ENCODE measurements at places on chromosomes 16 and 17. TPM values are rescaled to one million over a fixed set of nuclear protein-coding genes. Genes with fewer than 3 reads are reported as not detected.

DNA sequence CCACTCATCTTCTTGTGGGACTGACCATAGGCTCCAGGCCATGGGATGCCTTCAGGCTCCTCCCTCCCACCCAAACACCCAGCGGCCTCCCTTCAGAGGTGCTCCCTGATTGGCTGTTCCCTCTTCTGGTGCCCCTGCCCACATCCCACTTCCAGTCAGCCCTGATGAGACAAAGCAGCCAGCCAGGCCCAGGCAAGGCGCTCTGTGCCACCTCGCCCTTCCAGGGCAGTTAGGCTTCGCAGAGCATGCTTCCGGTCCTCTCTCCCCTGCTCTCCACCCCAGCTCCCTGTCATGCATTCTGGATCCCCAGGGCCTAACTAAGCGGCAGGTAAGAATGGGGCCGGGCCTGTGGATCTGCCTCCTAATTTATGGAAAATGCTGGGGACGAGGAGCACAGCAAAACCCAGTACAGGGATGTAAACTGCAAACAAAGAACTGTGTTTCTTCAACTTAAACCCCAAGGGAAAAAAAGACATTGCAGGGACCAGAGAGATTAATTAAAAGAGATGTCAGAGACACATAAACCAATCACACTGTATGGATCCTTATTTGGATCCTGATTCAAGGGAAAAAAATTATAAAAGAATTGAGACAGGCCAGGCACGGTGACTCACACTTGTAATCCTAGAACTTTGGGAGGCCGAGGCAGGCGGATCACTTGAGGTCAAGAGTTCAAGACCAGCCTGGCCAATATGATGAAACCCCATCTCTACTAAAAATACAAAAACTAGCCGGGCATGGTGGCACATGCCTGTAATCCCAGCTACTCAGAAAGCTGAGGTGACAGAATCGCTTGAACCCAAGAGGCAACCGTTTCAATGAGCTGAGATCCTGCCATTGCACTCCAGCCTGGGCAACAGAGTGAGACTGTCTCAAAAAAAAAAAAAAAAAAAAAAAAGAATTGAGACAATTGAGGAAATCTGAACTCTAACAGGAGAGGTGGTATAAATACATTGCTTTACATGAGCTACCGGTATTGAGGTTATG is 26.0 kb downstream of the ZDHHC7 start:
- DNase-seq, result no peak

DNA sequence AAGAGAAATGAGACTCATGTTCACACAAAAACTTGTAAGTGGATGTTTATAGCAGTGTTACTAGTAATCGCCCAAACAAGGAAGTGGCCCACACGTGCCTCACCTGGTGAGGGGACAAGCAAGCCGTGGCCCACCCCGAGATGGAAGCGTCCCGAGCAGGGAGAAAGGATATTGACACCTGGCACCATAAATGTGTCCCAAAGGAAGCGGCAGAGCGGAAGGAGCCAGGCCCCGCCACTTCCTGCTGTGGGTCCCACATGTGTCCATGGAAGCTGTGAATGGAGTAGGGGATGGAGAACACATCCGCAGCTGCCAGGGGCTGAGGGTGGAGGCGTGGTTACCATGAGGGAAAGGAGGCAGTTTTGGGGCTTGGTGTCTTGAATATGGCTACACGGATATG is 18.9 kb downstream of the KCNJ18 start:
- DNase-seq, result no peak

The KRT14 gene
- not detected for total RNA-seq

The HNF1B gene
- 0.13 TPM for total RNA-seq

The PDILT gene
- not detected for total RNA-seq

- peak; percentile 21 for DNase-seq
Observed at GRCh38 chr17:53722407-53722806, 100.3 kb upstream of the KIF2B start.

The ARHGDIG gene
- 1.2 TPM for total RNA-seq

DNA sequence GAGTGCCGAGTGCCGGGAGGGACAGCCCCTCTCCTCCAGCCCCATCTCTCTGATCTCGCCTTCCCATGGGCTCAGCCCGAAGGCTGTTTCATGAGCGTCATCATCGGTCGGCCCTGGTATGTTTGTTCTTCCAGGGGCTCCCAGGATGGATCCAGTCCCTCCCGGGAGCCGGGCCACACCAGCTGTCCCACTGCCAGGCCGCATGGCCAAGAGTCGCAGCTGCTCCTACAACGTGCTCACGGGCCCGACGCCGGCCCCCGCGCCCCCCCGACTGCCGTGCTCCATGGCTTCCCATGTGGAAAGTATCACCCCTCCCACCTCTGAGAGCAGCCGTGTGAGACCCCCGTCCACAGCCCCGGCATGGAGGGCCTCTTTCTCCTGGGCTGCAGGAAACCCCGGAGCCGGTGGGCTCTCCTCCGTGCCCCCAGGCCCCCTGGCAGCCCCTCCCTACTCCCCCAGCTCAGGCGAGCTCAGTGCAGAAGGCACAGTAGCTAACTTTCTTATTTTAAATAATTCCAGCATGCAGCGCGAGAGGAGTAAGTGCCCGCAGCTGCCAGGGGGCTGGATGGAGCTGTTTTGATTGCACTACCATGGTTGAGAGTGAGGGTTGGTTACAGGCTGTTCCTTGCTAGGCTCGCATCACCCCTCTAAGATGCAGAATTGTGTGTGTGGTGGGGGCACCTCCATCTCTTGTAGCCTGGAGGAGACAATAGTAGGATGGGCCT is 26.6 kb upstream of the GSE1 start:
- no peak for DNase-seq

The ERN2 gene
- total RNA-seq, result 2.4 TPM

DNA sequence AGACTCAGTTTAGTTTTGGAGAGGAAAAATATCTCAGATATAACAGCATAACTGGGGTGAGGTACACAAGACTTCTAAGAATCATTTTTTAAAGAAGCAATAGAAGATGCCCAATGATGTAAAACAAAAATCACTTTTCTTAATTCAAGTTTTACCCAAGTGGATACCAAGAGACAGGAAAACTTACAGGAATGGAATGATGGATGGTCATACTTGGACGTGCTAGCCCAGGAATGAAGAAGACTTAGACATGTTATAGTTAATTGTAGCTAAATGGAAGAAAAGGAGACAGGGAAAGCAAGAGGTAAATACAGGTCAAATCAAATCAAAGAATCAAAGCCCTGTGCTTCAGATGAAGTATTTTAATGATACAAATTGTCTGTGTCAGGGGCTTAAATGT is 312.7 kb upstream of the KCNJ16 start:
- no peak for DNase-seq

GRCh38 chr17:77721846-77722160 is 236.7 kb upstream of the TNRC6C start:
- DNase-seq, result no peak

- no peak for DNase-seq
Observed at GRCh38 chr17:71762526-71762925, 358.3 kb upstream of the SOX9 start.

The CHD9NB gene
- total RNA-seq, result 4.5 TPM

- peak; percentile 38 for DNase-seq
Observed at GRCh38 chr17:77700165-77700881, 258.2 kb upstream of the TNRC6C start.

The SRCAP gene
- 54.3 TPM for total RNA-seq

DNA sequence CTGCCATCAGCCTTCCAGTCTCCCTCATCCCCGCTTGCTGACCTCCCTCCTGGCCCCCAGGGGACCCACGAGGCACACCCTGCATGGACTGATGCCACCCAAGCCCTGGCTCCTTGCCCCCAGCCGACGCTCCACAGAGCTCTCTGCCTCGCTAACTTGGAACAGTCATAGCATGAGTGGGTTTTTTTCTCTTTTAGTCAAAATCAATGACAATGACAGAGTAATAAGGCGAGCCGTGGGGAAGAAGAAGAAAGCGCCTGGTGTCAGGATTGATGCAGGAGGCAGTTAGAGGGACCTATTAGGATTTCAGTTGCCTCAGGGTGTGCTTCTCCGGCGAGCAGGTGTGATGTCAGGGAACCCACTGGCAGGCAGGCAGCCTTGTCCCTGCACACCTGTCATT is 176.3 kb upstream of the TNRC6C start:
- DNase-seq, result no peak
